ENCODE measurements at places on chromosomes 4 and X. TPM values are rescaled to one million over a fixed set of nuclear protein-coding genes. Genes with fewer than 3 reads are reported as not detected.

The MXRA5 gene
- total RNA-seq, result 1.5 TPM

The KCNE5 gene
- total RNA-seq, result 0.74 TPM

The KDR gene
- total RNA-seq, result 29.7 TPM

The PHKA1 gene
- total RNA-seq, result 10.5 TPM

The FAM9B gene
- 0.03 TPM for total RNA-seq

The SLC2A9 gene
- total RNA-seq, result not detected

The IL2RG gene
- not detected for total RNA-seq

The TCEAL3 gene
- total RNA-seq, result 5.8 TPM

The ADAM29 gene
- total RNA-seq, result not detected
